Hepatocyte (in vitro differentiated cells): ENCODE measurements at places on chromosomes 3 and 15. TPM values are rescaled to one million over a fixed set of nuclear protein-coding genes. Genes with fewer than 3 reads are reported as not detected.

Gene GOLGA6D
- total RNA-seq = 0.76 TPM in 1 of 2 replicates, not detected in the other

Gene STT3B
- total RNA-seq = 213 and 253 TPM in 2 replicates

Gene MKRN2
- 29.2 and 30.1 TPM in 2 replicates for total RNA-seq

Gene TEX55
- total RNA-seq = not detected in 2 replicates

Gene SPINT1
- total RNA-seq = 155 and 197 TPM in 2 replicates

DNA sequence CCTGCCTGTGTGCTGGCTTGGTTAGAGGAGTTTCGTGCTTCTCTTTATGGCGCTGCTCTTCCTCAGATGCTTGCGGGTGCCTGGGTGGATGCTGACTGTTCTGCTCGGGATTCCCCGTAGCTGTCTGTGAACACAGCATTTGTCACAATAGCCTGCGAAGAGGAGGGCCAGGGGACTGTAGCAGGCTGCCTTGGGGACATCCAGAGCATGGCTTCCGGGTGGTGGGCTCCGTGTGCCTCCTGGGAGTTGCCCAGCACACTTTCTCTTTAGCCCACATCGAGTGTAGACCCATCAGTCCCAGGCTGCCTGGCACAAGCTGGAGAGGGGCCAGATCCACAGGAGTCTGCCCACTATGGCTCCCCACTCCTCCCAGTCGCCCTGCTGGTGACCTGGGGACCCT, 22.4 kb downstream of the LRRK1 start:
- no peaks in the 10 kb centered on the region for H3K36me3 ChIP-seq
- H3K27me3 ChIP-seq = no peaks in the 10 kb centered on the region
- DNase-seq = no peak
- H3K27ac ChIP-seq = no peak overlapping the region
- no peaks in the 10 kb centered on the region for H3K4me1 ChIP-seq

DNA sequence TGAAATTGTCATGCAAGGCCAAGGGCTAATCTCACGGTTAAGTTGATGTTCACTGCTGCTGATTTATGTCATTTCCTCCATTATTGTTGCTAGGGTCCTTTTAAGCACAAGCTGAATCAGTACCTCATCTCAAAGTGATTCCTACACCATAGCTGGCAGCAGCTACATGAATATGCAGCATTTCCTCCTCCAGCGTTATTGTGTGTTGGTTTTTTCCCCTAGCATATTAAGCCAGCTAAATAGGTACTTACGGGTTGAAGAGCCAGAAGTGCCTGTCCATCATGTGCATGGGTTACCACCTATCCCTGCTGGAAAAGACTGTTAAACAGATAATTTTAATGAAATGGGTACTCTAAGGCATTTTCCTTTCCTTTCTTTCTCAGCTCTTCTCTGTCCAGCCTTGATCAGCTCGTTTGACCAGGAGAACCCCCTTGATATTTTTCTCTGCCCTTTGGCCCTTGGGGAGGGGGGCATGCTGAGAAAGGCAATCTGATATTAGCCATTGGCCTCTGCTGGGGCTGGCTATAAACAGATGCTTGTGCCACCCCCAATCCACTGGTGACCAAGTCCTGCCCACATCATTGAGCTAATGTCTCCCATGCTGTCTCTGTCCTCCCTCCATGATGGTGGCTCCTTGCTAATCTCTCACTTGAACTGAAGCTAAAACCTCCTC, 115.6 kb upstream of the PLXNA1 start:
- no peak for DNase-seq
- no peaks in the 10 kb centered on the region for H3K4me1 ChIP-seq
- H3K27me3 ChIP-seq = no peaks in the 10 kb centered on the region
- no peak overlapping the region for H3K27ac ChIP-seq

GRCh38 chr3:142944342-142944741, 19.1 kb downstream of the PAQR9 start:
- H3K36me3 ChIP-seq = no peaks in the 10 kb centered on the region
- no peaks in the 10 kb centered on the region for H3K4me1 ChIP-seq
- H3K27me3 ChIP-seq = no peaks in the 10 kb centered on the region
- no peak overlapping the region for H3K27ac ChIP-seq

GRCh38 chr15:60673918-60674558, 195.1 kb upstream of the ICE2 start:
- H3K4me3 ChIP-seq = no peak overlapping the region
- no peaks in the 10 kb centered on the region for H3K27me3 ChIP-seq
- peak; percentile 83 for DNase-seq
- H3K4me1 ChIP-seq = peaks cover under 1% of the 10 kb centered on the region

GRCh38 chr3:36743826-36744225, 20.5 kb downstream of the DCLK3 start:
- no peak for DNase-seq
- H3K4me3 ChIP-seq = no peak overlapping the region
- peaks cover 5% of the 10 kb centered on the region for H3K27me3 ChIP-seq
- H3K36me3 ChIP-seq = no peaks in the 10 kb centered on the region
- H3K4me1 ChIP-seq = no peaks in the 10 kb centered on the region

DNA sequence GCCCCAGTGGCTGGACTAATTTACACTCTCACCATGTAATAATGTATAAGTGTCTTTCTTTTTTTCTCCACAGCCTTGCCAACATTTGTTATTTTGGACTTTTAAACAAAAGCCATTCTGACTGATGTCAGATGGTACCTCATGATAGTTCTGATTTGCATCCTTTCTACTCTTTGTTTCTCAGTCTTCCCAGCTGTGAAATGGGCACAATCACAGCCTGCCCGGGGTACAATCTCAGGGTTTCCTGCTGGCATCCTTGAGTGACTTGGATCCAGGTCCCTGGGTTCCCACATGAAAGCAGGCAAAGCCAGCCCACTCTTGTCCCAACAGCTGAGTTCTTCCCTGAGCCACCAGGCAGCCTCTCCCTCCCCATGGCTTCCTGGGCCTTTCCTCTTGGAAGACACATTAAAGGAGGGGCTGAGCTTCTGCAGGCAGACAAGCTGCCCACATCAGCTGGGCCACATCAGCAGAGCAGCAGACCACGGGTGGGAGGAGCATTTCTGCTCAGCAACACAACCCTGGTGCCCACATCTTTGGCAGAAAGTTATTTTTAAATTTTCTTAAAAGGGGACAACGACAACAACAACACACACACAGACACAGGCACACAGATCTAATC, 82.0 kb downstream of the MYLK start:
- peaks cover 18% of the 10 kb centered on the region for H3K27me3 ChIP-seq
- H3K36me3 ChIP-seq = no peaks in the 10 kb centered on the region
- H3K4me3 ChIP-seq = no peak overlapping the region
- no peak overlapping the region for H3K27ac ChIP-seq

- H3K4me3 ChIP-seq = no peak overlapping the region
- H3K36me3 ChIP-seq = no peaks in the 10 kb centered on the region
- no peaks in the 10 kb centered on the region for H3K4me1 ChIP-seq
- DNase-seq = no peak
- H3K27me3 ChIP-seq = no peaks in the 10 kb centered on the region
Measured at GRCh38 chr3:51696954-51697353, 9.9 kb upstream of the GRM2 start.

DNA sequence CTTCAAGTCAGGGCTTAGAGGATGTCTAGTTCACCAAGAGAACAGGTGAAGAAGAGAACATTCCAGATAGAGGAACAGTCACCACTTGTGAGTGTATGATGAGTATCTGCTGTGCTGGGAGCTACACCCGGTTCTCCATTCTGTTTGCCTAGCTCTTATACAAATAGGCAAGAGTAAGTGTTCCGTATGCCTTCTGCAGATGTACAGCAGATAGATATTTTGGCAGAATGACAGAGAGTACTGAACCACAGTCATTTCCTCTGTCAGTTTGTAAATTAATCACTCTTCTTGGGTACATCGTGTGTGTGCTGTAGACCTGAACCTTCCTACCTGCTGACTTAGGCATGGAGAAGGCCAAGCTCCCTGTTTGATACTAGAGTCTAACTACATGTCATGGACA, 108.3 kb upstream of the CTDSPL start:
- no peak overlapping the region for H3K4me3 ChIP-seq
- no peaks in the 10 kb centered on the region for H3K36me3 ChIP-seq
- H3K4me1 ChIP-seq = no peaks in the 10 kb centered on the region
- no peak overlapping the region for H3K27ac ChIP-seq
- no peaks in the 10 kb centered on the region for H3K27me3 ChIP-seq
- DNase-seq = no peak

DNA sequence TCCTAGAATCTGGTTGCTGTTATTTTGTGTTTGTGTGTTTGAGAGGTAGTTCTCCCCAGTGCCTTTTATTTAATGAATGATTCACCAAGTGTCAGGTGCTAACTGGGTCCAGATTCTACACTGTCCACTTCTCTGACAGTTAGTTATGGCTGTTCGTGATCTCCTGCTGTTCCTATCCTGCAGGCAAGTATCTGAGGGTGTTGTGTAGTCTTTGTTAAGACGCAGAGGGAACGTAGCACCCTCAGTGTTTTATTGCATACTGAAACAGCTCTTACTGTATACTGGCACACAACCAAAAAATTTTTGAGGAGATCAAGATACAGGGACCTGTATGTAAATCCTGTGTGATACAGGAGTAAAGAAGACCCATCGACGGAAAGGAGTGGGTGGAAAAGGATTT, 1271.3 kb downstream of the ROBO1 start:
- no peaks in the 10 kb centered on the region for H3K27me3 ChIP-seq
- no peak for DNase-seq

DNA sequence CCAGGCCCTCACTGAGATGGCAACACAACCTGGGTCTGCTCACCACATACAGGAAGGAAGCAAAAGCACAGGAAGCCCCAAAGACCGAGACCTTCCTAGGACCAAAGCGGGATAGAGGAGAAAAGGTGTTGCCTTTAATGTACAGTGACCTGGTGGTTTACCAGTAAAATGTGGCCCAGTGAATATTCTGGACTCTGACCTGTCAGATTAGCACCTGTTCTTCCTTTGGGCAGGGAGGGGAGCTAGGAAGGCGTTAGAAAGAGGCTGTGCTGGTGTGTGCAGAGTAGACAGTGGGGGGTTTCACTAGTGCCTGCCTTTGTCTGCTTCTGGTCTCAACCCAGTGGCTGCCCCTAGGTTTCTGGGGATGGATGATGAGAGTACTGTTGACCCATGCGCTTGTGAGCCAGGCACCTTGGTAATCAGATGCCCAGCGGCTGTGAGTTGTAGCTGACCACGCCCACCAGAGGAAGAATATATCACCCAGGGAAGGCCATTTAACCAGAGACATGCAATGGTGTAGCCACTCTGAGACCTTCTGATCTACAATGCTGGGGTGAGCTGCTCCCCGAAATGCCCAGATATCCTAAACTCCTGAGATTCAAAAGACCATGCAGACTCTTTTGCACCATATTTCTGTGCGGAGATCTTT, 90.1 kb upstream of the NEO1 start:
- H3K27ac ChIP-seq = no peak overlapping the region
- DNase-seq = no peak
- no peak overlapping the region for H3K4me3 ChIP-seq
- H3K36me3 ChIP-seq = no peaks in the 10 kb centered on the region
- H3K27me3 ChIP-seq = no peaks in the 10 kb centered on the region
- H3K4me1 ChIP-seq = peaks cover under 1% of the 10 kb centered on the region

DNA sequence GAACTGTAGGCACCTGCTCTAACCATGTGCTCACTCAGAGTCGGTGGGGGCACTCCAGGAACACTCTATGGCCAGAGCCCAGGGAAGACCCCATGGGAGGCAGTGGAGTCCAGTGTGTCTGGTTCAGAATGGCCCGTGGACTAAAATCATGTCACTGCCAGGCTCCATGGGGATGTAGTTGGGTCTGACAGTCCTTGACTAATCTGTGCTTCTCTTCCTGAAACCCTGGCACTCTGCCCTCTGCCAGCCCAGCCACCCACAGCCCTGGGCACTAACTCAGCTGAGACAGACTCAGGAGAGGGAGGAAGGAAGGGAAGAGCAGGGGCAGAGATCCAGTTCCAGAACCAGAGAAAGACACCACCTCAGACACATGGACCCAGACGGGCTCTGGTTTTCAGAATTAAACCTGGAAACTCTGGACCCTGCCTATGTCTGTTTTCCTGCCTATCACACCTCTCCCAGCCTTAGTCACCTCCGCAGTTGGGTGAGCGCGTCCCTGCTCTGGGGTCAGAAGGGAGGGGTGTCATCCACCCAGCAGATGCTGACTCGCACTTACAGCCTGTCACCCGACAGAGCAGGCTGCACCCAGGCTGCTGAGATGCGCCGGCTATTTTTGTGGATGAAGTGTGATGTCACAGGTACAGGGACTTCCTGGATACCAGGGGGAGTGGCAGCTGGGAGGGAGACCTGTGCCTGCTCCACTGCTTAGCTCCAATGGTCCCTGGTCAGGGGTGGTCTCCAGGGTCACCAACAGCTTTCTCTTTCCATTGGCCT, 56.8 kb upstream of the INSYN1 start:
- H3K27me3 ChIP-seq = no peaks in the 10 kb centered on the region
- no peaks in the 10 kb centered on the region for H3K36me3 ChIP-seq
- no peaks in the 10 kb centered on the region for H3K4me1 ChIP-seq

- no peaks in the 10 kb centered on the region for H3K4me1 ChIP-seq
- no peak overlapping the region for H3K27ac ChIP-seq
- no peak overlapping the region for H3K4me3 ChIP-seq
- H3K27me3 ChIP-seq = no peaks in the 10 kb centered on the region
- DNase-seq = no peak
Measured at GRCh38 chr15:70258369-70259027, 160.8 kb upstream of the TLE3 start.

DNA sequence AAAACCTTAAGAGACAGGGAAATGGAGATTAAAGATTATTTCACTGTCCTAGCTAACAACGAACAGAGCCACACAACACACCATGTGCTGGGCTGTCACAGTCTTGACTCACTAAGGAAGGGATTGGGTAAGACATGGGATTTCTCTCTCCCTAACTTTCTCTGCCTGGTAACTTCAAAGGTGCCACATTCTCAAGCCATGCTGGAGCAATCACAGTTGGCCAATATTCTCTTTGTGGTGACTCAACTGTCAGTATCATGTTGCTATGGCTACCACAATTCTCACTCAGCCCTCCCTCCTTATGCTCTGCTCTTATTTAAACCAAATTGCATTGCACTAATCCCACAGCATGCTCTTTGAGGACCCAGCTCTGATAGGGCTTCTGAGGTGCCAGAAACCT, 74.0 kb downstream of the OXNAD1 start:
- DNase-seq = peak; percentile 68
- H3K4me1 ChIP-seq = no peaks in the 10 kb centered on the region
- H3K27me3 ChIP-seq = no peaks in the 10 kb centered on the region
- no peak overlapping the region for H3K27ac ChIP-seq

GRCh38 chr3:78725703-78726246, 1042.0 kb downstream of the ROBO1 start:
- no peaks in the 10 kb centered on the region for H3K27me3 ChIP-seq
- peaks cover 11% of the 10 kb centered on the region for H3K4me1 ChIP-seq
- no peak for DNase-seq
- H3K36me3 ChIP-seq = no peaks in the 10 kb centered on the region
